ENCODE measurements at places on chromosomes 12 and 14.

DNA sequence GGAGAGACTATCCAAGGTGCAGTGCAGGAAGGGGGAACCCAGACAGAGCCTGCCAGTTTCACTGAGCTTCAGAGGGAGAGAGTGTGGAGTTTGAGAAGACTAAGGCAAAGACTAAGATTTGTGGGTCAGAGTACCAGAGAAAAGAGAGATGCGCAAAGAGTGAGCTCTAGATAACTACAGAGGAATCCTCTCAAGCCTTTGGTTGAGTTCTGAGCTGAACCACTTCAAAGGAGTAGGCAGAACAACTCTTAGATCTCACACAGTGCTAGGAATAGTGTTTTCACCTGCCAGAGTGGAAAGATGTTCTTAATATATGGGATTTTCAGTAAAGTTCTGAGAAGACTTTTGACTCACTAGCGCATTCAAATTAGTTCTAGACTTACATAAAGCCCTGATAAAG lies 10.7 kb upstream of the M6PR start:
- DNase-seq, result no peak

- DNase-seq, result no peak
These were observed 77.7 kb upstream of the KCNJ8 start for GRCh38 chr12:21852251-21852650.

DNA sequence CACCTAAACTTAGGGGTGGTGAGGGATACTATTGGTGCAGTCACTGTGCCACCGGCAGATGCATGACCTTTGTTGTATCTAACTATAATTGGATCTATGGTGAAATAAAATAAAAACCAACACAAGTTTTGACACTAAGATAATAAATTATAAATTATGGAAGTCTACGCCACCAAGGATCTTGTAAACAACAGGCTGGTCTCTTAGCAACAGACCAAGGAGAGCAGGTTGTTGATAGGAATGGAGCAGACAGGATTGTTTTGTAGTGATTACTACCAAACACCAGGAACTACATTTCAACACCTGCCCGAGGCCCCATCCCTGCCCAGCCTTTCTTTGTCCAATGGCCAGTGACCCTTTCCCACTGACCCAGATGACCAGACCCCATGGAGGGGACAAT lies 1178.0 kb downstream of the VRK1 start:
- DNase-seq, result no peak

- no peak for DNase-seq
These were observed 149.0 kb downstream of the PRKCH start for GRCh38 chr14:61470261-61470960.

DNA sequence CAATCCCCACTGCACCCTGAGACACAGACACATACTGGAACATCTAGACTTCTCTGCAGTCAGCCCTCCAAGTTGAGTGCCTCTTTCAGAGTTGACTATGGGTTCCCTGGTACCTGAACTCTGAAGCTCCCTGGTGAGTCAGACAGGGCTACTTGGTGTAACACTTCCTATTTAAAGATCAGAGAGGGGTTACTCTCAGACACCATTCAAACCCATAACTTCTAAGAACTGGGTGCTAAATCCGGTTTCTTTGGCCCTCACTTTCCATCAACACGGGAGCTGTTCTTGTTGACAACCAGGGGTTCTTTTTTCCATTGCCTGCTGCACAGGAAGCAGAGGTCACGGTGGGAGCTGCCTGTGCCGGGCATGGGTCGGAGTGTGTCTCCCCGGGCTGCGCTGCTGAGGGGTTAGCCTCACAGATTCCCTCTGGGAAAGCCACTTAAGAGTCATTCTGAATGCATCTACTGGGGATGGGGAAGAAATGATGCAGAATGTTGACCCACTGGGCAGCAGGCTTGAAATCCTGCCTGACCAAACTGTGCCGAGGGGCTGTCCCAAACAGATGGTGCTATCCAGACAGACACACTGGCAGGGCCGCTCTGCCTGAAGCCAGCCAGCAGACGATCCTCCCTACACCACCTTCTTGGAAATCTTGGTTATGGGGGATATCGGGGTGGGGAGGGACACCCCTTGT lies 74.1 kb downstream of the PITPNM2 start:
- no peak for DNase-seq

GRCh38 chr12:81284137-81284536 lies 206.3 kb downstream of the ACSS3 start:
- no peak for DNase-seq

GRCh38 chr12:67826946-67827720 lies 162.1 kb upstream of the IFNG-AS1 start:
- no peak for DNase-seq

DNA sequence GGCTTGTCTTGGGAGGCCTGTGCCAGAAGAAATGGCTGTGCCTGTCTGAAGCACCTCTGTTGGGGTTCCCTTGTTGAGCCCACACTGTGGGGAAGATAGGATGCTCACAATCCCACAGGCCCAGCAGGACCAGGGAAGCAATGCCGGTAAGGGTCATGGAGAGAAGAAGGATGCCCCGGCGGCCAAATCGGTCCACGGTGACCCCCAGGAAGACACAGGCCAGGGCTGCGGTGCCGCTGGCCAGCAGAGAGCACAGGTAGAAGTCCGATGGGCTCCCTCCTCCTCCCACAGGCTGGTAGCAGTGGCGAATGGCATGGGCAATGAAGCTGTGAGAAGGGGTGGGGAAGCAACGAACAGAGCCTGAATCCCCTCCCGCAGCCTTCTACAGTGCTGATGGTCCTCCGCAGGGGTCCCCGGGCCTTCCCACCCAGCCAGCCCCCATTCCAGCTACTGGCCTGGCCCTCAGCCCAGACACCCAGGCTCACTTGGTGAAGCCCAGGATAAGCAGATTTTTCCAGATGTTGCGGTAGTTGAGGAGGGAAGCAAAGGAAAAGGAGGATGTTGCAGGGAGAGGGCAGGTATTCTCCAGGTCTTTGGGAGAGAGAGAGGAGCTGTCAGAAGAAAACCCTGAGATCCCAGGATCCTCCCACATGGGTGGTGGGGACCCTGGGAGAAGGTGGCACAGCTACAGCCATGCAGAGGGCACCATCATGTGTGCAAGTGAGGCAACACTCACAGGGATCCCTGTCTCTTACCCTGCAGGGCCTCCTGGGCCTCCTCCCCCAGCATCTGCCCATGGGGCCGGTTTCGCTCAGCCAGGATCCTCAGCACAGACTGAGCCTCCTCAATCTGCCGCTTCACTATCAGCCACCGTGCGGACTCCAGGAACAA lies 5.0 kb downstream of the SLC22A17 start:
- no peak for DNase-seq

GRCh38 chr14:37437490-37437889 lies 157.6 kb downstream of the FOXA1 start:
- DNase-seq, result no peak

- DNase-seq, result no peak
These were observed 211.1 kb upstream of the RGS6 start for GRCh38 chr14:71720978-71721624.

- DNase-seq, result no peak
These were observed 292.3 kb downstream of the DAD1 start for GRCh38 chr14:22296722-22297121.

- DNase-seq, result no peak
These were observed 66.1 kb upstream of the STRN3 start for GRCh38 chr14:31092160-31092708.

All from occipital lobe (tissue), 3 donors.